K562 (cell line): ENCODE measurements at places on chromosomes 5 and 9. TPM values are rescaled to one million over a fixed set of nuclear protein-coding genes. Genes with fewer than 3 reads are reported as not detected.

Gene SLC6A19
- 1.3 and 1.6 TPM in 2 replicates for total RNA-seq

Gene CMYA5
- total RNA-seq, result 0.22 and 0.31 TPM in 2 replicates

Gene LCN1
- not detected in 2 replicates for total RNA-seq

Gene C5orf52
- total RNA-seq, result not detected in 2 replicates

Gene IL5
- not detected in 2 replicates for total RNA-seq

Gene FUBP3
- total RNA-seq, result 51.7 and 54.0 TPM in 2 replicates

Gene SHOC1
- not detected in 2 replicates for total RNA-seq

Gene RGS7BP
- not detected in 2 replicates for total RNA-seq

Gene GPR151
- total RNA-seq, result not detected in 2 replicates

Gene CD72
- total RNA-seq, result 0.25 and 0.55 TPM in 2 replicates

Gene GRIN1
- total RNA-seq, result 0.35 and 0.36 TPM in 2 replicates

Gene S1PR3
- total RNA-seq, result 0.31 and 0.33 TPM in 2 replicates

Gene PCDHGA10
- total RNA-seq, result 0.07 and 0.13 TPM in 2 replicates

Gene STKLD1
- 0.20 and 0.33 TPM in 2 replicates for total RNA-seq

Gene PLCXD3
- 0.02 TPM in 1 of 2 replicates, not detected in the other for total RNA-seq

Gene KDM3B
- total RNA-seq, result 54.8 and 62.7 TPM in 2 replicates

Gene ESM1
- total RNA-seq, result not detected in 2 replicates

Gene CFAP90
- total RNA-seq, result not detected in 2 replicates
